Thyroid gland (tissue), 4 donors: ENCODE measurements at places on chromosomes 2 and 18. TPM values are rescaled to one million over a fixed set of nuclear protein-coding genes. Genes with fewer than 3 reads are reported as not detected.

DNA sequence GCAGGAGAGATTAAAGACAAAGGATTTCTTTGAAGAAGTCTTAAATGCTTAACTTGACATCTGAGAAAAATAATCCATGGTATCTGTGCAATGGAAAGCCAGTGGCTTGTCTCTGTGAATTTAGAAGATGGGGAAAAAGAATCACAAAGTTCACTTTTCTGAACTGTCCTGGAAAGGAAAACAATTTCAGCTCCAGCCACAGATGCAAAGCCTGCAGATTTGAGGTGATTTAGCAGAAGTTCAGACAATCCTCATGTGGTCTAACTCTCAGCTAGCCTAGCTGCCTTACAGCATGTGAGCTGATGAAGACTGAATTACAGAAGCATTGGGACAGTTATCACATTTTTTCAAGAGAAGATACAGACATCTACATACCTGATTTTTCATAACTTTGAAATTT, 126.7 kb upstream of the ITGB6 start:
- no peaks in the 10 kb centered on the region for H3K27me3 ChIP-seq
- H3K4me1 ChIP-seq, result peaks cover 29% of the 10 kb centered on the region
- DNase-seq, result no peak
- no peak overlapping the region for H3K4me3 ChIP-seq

Gene KCNIP3
- 46.8 TPM for total RNA-seq

Gene HEATR5B
- total RNA-seq, result 34.3 TPM

DNA sequence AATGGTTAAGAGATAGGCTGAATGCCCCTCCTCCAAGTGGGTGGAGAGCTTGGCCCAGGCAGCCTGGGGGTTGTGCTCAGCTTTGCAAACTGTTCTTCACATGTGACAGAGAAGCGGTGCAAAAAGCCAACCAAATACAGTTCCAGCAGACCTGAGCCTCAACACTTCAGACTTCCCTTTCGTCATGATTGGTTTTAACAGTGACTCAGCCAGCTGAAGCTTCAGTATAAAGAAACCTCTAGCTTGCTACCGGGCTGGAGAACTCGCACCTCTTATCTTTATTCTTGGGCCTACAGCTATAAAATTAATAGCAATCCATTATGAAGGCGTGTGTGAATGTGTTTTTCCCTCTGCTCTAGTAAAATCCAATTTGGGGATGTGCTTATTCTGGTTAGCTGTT, 20.0 kb downstream of the SETBP1 start:
- DNase-seq, result peak; percentile 73
- H3K4me3 ChIP-seq, result no peak overlapping the region
- no peaks in the 10 kb centered on the region for H3K27me3 ChIP-seq
- no peaks in the 10 kb centered on the region for H3K36me3 ChIP-seq
- peak overlapping the region; percentile 60 for H3K27ac ChIP-seq

- DNase-seq, result peak; percentile 53
- peak overlapping the region; percentile 67 for H3K27ac ChIP-seq
These were observed 26.4 kb downstream of the TBC1D8 start for GRCh38 chr2:101124643-101125366.

Gene STARD6
- total RNA-seq, result not detected

GRCh38 chr18:58229162-58229561, 185.1 kb downstream of the NEDD4L start:
- no peak for DNase-seq
- H3K27me3 ChIP-seq, result no peaks in the 10 kb centered on the region
- H3K36me3 ChIP-seq, result no peaks in the 10 kb centered on the region
- no peak overlapping the region for H3K4me3 ChIP-seq
- H3K4me1 ChIP-seq, result peaks cover 82% of the 10 kb centered on the region
- H3K27ac ChIP-seq, result peak overlapping the region; percentile 55

Gene MARCO
- 11.0 TPM for total RNA-seq

DNA sequence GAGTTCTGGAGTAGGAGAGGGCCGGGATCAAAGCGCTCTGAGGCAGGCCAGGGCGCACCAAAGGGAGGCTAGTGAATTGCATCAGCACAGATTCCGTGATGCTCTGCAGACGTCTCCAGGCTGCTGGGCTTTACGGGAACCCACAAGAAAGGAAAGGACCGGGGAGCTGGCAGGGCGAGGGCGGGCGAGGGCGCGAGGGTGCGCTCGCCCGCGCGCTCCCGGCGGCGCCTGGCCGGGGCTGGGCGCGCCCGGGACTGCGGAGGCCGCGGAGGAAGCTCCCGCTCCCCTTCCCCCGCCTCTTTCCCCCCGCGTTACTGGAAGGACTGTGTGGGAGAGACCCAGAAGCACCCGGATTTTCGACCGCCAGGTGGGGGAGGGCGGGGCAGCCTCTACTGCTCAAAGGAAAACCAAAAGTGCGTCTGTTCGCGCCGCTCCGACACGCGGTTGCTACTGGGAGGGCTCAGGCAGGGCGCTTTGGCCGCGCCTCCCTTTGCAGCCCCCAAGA, 2.4 kb upstream of the FOSL2 start:
- no peaks in the 10 kb centered on the region for H3K27me3 ChIP-seq
- peak overlapping the region; percentile 91 for H3K4me3 ChIP-seq
- peak overlapping the region; percentile 100 for H3K27ac ChIP-seq
- DNase-seq, result peak; percentile 90
- H3K4me1 ChIP-seq, result peaks cover 14% of the 10 kb centered on the region

Gene CCDC141
- total RNA-seq, result 7.1 TPM

DNA sequence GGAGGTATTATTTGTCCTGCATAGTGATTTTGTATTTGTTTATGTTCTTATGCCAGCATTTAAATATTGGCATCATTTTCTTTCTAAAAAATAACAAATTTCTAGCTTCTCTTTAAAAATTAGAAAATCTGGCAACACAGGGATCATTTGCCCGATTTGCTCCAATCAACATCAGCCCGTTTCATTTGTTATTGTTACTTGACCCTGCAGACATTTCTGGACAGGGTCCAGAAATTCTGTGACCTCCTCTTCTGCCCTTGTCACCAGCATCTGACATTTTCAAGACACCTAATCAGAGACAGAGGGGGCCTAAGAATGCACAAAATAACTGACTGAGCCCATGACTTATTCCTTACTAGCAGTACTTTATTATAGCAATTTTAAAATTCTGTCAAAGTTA, 253.3 kb downstream of the MREG start:
- DNase-seq, result no peak
- H3K27ac ChIP-seq, result no peak overlapping the region
- no peak overlapping the region for H3K4me3 ChIP-seq
- no peaks in the 10 kb centered on the region for H3K4me1 ChIP-seq

Gene COL4A4
- total RNA-seq, result 37.3 TPM

GRCh38 chr18:8933714-8934284, 168.7 kb upstream of the NDUFV2 start:
- no peak overlapping the region for H3K4me3 ChIP-seq
- no peak for DNase-seq
- H3K4me1 ChIP-seq, result no peaks in the 10 kb centered on the region
- H3K27me3 ChIP-seq, result no peaks in the 10 kb centered on the region

Gene FSHR
- 0.13 TPM for total RNA-seq

- no peak overlapping the region for H3K27ac ChIP-seq
- no peaks in the 10 kb centered on the region for H3K4me1 ChIP-seq
- no peaks in the 10 kb centered on the region for H3K36me3 ChIP-seq
- no peaks in the 10 kb centered on the region for H3K27me3 ChIP-seq
- no peak overlapping the region for H3K4me3 ChIP-seq
These were observed 148.7 kb downstream of the CALCRL start for GRCh38 chr2:187299122-187299906.

Gene FTCDNL1
- 20.9 TPM for total RNA-seq

GRCh38 chr2:199220920-199221319, 236.8 kb downstream of the SATB2 start:
- no peaks in the 10 kb centered on the region for H3K27me3 ChIP-seq
- DNase-seq, result no peak
- H3K27ac ChIP-seq, result no peak overlapping the region
- H3K4me3 ChIP-seq, result no peak overlapping the region
- H3K4me1 ChIP-seq, result no peaks in the 10 kb centered on the region
- H3K36me3 ChIP-seq, result no peaks in the 10 kb centered on the region

Gene RPIA
- total RNA-seq, result 8.6 TPM

- no peaks in the 10 kb centered on the region for H3K4me1 ChIP-seq
- H3K36me3 ChIP-seq, result peaks cover 17% of the 10 kb centered on the region
- no peak overlapping the region for H3K4me3 ChIP-seq
- no peak for DNase-seq
- H3K27me3 ChIP-seq, result no peaks in the 10 kb centered on the region
These were observed 22.3 kb upstream of the ORC2 start for GRCh38 chr2:200985799-200986198.

GRCh38 chr2:100427627-100428258, 10.3 kb upstream of the CHST10 start:
- no peaks in the 10 kb centered on the region for H3K4me1 ChIP-seq
- no peaks in the 10 kb centered on the region for H3K27me3 ChIP-seq
- DNase-seq, result peak; percentile 71

Gene NEU2
- total RNA-seq, result not detected

DNA sequence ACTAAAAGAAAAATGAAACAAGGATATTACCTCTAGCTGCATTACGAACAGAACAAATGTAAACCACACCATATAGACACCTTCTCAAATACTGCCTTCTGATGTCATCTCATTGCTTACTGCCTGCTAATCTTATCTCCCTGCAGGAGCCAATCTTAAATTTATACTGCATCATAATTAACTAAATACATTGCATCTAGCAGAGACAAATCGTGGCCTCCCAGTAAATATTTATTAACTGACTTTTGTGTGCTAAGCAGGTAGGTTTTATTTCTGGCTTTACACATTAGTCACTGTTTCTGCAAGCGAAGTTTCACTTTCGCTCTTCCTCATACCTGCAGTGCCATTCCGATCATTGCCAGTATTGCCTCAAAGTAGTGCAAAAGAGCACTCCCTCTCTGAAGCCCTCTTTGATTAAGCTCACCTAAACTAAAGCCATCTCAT, 67.5 kb downstream of the SPATS2L start:
- DNase-seq, result no peak
- H3K4me1 ChIP-seq, result peaks cover 16% of the 10 kb centered on the region
- no peak overlapping the region for H3K4me3 ChIP-seq
- H3K27ac ChIP-seq, result no peak overlapping the region
- no peaks in the 10 kb centered on the region for H3K27me3 ChIP-seq

Gene COLEC11
- 4.7 TPM for total RNA-seq

DNA sequence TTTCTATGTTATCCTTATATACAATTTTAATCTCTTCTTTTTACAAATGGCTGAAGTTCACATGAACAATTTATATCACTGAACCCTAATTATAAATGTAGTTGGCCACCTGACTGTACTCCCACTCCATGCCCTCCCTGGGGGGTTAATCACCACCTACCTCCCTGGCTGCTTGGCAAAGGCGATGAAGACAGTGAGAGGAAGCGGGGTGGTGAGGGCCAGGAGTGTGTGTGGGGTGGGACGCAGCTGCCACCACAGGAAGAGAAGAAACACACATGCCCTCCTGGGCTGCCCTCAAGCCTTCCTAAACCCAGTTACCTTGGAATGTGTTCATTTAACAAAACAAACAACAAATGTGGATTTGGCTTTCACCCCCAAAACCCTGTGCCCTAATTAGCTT, 87.0 kb upstream of the REV1 start:
- H3K36me3 ChIP-seq, result no peaks in the 10 kb centered on the region
- DNase-seq, result no peak
- H3K27me3 ChIP-seq, result no peaks in the 10 kb centered on the region
- H3K4me3 ChIP-seq, result no peak overlapping the region

DNA sequence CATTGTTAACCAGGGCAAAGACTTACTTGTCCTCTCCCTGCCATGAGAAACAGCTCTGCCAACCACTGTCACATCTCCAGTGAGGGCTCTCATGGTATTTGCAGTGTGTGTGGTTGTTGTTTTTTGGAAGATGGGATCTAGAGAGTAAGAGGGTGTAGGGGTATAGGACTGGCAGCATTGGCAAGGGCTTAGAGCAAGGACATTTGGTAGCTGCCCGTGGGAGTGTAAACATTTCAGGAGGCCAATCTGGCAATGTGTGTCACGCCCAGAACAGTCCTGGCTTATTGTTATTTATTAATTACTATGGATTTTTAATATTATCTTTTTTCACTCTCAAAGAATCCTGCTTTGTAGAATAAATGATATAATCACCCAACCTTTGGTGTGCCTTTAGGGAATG, 90.5 kb downstream of the TMEM17 start:
- no peaks in the 10 kb centered on the region for H3K27me3 ChIP-seq
- H3K36me3 ChIP-seq, result no peaks in the 10 kb centered on the region
- no peak for DNase-seq
- H3K4me1 ChIP-seq, result peaks cover 19% of the 10 kb centered on the region
- no peak overlapping the region for H3K27ac ChIP-seq
